Uterus (tissue), 4 donors: ENCODE measurements at places on chromosomes 2 and 18. TPM values are rescaled to one million over a fixed set of nuclear protein-coding genes. Genes with fewer than 3 reads are reported as not detected.

DNA sequence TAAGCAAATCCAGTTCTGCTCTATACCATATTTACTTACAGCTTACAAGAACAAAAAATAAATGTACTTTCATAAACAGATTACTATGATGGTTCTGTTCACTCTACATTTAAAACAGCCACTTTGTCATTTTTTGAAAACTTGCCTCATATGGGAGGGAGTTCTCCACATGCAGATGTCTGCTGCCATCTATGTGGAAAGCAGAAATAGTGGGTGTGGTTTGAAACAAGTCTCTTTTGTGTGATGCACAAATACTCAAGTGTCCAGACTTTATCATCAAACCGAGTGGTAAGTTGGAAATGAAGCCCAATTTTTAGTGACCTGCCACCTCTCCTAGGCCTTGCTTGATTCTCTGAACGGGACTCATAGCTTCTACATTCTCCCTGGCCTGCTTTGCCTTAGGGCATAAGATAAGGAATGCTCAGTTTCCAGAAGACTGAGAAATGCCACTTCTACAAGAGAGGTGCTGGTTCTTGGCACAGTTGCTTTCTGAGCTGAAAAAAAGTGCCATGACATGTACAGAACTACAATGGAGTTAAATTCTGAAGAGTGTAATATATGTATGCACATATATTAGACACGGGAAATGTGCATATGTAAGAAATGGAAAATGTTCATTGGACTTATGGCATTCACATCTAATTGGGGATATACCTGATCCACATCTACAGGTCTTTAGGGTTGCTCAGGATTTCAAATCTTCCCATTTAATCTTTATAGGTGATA lies 221.0 kb downstream of the SLC8A1 start:
- DNase-seq: no peak

DNA sequence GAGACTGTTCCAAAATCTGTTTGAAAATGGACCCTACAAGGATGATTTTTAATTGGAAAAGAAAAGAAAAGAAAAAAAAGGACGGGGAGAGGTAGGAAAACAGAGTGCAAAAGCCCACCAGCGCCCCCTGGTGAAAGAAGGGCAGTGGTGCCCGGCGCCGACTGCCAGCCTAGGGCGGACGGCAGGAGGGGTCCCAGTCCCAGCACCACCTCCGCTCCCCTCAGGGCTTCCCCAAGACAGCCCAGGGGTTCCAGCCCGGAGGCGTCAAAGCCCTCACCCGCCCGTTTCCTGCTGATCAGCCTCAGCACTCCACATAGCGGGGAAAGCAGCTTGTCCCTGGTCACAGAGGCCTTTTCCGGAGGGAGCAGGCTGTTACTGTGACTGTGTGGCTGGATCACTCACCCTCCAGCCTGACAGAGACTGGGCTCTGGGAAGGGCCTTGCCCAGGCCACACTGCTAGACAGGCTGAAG lies 213.9 kb downstream of the TFCP2L1 start:
- DNase-seq: peak; percentile 76

TTC32 gene
- 16.7 TPM for total RNA-seq

GRCh38 chr2:201126308-201127151 lies 10.6 kb downstream of the CFLAR start:
- no peak for DNase-seq

C2orf72 gene
- total RNA-seq: not detected

DNA sequence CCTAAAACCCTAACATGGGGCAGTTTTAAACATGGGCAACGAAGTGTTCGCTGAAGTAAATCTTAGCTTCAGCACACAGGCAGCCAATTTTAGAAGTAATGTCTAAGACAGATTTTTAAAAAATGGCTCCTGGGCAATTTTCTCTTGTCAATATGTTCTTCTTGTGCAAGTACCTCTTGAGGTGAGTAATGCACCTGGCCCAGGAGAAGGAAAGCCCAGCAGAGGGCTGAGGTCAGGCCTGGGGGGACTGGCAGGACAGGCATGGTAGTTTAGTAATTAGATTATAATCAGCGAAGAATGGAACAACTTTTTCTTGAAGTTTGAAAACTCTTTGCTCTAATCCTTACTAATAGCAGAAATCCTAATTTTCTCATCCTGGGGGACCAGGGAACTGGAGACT lies 77.6 kb downstream of the SPRED2 start:
- no peak for DNase-seq

DNA sequence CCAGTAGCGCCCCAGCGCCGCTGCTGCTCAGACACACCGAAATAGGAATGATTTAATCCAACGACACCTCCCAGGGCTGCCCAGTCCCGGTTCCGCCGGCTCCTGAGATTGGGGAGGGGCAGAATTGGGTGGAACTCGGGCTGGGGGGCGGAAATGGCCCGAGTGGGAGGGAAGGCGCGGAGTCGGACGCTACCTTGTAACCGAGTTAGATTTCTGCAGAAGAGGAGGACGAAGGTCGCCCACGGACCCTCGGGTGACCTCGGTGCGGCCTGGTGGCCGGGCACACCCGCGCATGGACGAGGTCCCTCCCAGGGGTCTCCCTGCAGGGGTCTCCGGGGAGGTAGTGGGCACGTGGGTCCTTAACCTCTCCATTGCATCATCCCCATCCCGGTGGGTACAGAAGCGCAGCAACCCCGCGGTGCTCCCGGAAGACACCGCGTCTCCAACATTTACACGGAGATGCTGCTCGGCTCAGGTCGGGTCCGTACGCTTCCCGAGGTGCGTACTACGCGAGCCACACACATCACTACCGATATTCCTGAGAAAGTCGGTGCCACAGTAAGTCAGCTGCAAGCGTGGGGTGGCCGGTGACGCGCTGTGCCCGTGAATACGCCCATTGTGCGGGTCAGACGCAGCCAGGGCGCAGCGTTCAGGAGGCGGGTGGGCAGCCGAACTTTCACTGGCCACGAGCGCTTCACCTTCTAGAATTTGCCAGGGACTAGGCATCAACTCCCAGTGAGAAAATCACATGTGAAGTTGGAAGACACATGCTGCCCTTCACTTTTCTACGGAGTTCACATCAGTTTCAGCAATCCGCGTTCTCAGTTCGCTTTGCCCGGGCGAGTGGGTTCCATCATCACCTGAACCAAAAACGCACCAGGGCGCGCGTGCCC lies 3.0 kb downstream of the ZNF516 start:
- no peak for DNase-seq

LYPD6 gene
- 1.5 TPM for total RNA-seq

DNA sequence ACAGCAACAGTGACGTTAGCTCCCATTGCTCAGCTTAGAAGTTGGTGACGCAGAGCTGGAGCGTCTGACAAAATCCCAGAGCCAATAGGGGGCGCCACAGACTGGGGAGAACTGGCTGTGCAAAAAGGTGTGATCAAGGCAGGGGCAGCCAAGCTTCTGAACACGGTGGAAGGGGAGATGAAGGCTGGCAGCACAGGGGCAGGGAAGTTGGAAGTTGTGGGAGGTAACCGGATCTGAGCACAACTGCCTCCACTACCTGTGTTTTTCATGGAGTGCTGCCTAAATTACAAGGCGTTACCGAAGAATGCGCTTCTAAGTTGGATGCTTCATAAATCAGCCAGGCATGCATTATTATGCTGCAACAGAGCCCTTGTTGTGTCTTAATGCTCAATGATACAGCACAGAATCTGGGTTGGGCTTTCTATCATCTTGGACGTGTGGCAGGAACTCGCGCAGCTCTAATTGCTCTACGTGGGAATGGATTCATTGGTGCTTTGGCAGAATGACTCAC lies 370.0 kb downstream of the SLC4A3 start:
- DNase-seq: peak; percentile 49

DNA sequence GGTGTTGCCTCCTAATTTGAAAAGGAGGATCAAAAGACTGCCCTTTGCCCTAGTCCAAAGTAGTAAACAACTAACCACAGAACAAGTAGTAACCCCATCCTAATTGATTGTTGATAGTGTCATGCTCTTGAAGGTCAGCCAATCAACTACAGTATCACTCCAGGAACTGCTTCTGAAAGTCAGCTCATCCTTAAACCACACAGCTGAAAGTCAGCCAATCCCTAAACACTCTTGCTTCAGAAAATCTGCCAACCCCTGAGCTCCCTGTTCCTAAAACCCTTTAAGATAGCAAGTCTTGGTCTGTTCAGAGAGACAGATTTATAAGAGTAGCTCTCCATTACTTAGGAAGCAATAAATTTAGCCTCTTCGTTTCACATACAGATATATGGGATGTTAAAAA lies 51.6 kb upstream of the CPO start:
- DNase-seq: no peak

DRC1 gene
- total RNA-seq: 2.4 TPM

GRCh38 chr18:74271635-74272034 lies 20.1 kb downstream of the CYB5A start:
- no peak for DNase-seq

PROKR1 gene
- total RNA-seq: 0.27 TPM

DNA sequence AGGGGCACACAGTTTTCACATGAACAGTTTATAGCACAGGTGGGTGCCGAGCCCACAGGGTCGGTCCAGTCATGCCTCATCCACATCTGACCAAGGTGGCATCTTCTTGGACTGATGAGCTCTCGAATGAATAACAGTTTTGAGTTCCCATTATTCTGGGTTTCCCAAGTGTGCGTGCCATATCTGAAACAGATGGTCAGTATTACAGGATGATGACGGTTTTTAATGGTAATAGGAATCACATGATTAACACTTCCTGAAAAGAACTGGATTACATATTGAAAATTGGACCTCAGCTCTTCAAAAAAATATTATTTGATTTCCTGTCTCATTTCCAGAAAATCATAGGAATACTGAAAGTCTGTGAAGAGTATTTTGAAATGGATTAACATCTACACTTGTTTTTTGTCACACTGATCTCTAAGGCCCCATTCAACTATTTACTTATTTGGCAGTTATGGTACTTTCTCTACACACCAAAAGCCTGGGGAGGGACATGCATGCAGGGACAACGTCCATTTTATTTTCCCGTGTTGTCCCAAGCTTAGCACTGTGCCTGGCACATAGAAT lies 22.2 kb upstream of the NAB1 start:
- no peak for DNase-seq

DNA sequence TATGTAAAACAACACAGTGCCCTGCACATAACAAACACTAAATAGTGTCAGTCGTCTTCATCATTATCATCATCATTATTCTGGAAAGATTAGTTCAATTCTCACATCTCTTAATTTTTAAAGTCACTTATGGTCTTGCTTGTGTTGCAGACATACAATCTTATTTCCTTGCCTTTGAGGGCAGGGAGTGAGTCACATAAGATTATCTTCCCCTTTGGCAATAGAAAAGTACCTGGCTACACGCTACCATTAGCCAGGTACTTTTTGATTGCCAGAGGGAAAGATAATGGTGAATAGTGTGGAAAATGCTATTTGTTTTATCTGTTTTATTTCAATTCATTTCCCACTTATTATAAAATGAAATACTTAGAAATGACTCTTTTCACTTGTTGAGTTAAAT lies 76.6 kb upstream of the RMDN2 start:
- no peak for DNase-seq

DNA sequence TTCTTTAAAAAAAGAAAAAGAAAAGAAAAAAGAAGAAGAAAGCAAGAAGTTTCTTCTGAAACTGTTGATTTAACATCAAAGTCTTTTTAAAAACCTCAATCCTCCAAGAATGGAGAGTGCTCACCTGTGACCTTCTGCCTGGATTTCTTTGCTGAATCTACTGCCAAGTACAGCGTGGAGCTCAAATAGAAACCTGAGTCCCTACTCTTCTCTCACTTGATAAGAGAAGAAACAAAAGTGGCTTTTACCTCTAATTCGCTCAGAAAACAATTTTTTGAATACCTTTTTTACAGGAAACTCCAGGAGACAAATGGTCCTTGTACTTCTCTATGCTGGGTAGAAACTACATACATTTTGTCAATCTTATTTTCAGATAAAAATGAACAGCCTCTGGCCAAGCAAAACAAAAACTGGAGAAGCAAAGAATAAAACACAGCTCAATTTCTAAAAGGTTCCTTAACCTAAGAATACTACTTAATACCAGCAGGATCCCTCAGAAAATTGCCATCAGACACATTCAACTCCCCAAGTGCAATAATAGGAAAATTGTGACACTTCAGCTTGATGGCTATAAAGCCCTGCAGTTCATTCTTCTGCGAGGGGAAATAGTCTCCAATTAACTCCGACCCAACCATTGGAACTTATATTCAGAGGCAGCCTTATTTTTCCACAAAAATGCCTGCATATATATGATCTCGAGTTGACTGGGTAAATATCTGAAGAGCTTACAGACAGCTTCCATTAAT lies 85.8 kb downstream of the GRB14 start:
- no peak for DNase-seq

GRCh38 chr2:203675086-203675485 lies 31.4 kb upstream of the CD28 start:
- no peak for DNase-seq

DNA sequence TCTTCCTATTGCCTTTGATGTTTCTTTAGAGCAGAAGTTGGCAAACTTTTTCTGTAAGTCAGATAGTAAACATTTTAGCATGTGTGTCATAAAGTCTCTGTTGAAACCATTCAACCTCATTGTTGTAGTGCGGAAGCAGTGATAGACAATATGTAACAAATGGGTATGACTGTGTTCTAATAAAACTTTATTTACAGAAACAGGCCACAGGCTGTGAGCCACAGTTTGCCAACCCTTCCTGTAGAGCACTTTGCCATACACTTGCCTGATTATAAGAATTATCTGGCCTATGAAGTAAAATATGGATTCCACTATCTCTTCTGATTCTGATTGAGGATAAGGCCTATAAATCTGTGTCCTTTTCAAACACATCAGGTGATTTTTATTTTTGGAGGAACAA lies 237.4 kb downstream of the DOK6 start:
- DNase-seq: no peak

DNA sequence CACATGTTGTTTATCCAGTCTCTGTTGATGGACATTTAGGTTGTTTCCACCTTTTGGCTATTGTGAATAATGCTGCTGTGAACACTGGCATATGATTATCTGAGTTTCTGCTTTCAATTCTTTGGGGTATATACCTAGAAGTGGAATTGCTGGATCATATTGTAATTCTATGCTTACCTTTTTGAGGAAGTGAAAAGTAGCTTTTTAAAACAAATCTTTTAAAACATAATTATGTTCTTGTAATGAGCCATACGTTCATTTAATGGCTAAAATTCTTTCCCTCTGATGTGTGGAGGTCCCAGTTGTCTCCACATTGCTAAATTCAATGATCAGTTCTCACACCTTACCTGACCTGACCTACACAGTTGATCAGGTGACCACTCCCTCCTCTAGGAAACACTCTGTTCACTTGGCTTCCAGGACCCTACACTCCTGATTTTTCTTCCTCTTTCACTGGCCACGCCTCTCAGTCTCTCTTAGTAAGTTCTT lies 27.8 kb upstream of the SERTAD2 start:
- no peak for DNase-seq
